ENCODE measurements at places on chromosomes 1 and 21.

- DNase-seq: no peak
Observed at GRCh38 chr1:236636017-236636416, 31.7 kb upstream of the HEATR1 start.

GRCh38 chr1:7398982-7399381 lies 372.1 kb upstream of the VAMP3 start:
- DNase-seq: no peak

DNA sequence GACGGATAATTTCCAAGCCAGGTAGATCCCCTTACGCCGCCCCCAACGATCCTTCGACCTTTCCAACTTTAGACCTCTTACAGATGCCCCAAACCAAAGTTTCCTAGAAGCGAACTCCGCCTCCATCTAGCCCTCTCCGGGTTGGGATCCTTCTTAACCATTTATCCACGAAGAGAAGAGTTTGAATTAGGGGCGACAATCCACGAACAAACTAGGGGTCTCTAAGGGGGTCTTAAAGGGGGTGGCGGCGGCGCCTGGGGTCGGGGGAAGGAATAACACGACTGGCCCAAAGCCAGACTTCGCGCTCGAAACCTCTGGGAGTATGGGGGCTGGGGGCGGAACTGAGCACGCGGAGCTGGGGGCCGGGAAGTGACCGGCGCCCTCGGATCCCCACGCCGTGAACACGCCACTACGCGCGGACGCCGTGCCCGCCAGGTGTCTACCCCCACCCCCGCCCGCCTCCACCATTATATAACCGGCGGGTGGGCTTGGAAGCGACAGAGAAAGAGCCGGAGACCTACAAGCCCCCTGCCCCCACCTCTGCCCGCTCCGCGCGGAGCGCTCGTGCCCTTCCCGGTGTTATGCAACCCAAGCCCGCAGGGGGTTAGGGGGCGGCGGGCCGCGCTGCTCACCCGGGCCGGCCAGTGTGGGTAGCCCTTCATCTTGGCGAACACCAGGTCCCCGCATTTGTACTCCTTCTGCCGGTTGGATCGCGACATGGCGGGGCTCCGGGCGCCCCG lies 594 bp downstream of the HDGF start:
- peak; percentile 77 for DNase-seq

DNA sequence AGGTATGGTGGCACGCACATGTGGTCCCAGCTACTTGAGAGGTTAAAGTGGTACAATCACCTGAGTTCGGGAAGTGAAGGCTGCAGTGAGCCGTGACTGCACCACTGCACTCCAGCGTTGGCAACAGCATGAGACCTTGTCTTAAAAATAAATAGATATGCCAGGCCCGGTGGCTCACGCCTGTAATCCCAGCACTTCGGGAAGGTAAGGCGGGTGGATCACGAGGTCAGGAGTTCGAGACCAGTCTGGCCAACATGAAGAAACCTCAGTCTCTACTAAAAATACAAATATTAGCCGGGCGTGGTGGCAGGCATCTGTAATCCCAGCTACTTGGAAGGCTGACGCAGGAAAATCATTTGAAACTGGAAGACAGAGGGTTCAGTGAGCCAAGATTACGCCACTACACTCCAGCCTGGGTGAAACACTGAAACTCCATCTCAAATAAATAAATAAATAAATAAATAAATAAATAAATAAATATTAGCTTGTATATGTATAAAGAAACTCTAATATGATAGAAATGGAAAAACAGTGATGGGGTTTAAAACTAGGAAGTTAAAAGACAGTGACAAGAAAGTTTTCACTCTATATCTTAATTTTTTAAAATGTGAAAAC lies 18.8 kb downstream of the GATAD2B start:
- DNase-seq: no peak

DNA sequence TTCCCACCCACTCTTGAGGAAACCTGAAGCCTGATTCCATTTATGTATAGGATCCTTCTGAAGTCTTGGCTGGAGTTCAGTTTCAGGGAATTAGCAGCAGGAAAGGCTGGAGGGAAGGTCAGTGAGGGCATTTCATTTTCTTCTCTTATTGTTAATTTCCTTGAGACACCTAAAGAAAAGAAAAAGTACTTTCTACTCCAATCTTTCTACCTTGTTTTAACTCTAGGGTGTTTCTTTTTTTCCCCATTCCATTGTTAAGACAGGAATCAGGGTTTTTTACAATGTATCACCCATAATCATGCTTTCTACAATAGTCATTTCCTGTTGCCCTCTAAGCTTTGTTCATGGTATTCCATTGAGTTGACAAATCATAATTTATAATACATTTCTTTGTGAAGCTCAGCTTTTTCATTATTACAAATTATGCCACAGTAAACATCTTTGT lies 27.4 kb downstream of the SNRPE start:
- no peak for DNase-seq

DNA sequence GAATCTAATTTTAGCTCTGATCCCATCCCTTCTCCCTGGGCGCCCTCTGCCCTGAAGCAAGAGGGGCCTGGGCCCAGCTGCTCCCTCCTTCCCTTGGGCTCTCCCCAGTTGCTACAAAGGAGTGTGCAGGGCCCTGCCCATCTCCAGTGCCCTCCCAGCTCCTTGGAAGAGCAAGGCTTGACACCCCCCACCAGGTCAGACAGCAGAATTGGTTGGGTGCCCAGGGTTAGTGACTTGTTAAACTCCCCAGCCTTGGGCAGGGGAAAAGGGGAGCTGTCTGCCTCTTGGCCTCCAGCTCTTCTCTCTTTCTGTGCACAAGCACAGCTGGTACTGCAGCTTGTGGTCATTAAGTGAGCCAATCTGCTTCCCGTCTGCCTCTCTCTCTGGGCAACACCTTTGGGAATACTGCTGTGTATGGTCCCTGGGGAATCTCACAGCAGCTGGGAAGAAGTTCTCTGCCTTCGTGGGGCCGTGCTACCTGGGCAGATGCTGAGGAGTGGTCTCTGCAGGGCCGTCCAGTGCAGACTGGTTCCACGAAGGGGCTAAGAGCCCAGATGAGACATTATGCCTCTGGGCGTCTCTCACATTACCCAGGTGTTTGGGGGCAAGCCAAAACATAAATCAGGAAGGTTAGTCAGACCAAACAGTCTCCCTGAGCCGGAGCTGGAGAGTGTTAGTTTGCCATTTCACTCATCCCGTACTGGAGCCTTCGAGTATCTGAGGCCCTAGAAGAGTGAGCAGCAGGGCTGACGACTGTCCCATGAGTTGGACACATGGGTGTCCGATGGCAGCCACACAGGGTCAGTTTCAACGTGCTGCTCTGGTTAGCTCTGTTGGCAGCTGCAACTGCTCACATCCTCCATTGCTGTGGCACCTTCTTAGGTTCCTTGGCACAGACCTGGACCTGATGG lies 37.3 kb downstream of the TMEM53 start:
- no peak for DNase-seq

- DNase-seq: no peak
Observed at GRCh38 chr1:30656171-30656940, 67.0 kb downstream of the MATN1 start.

DNA sequence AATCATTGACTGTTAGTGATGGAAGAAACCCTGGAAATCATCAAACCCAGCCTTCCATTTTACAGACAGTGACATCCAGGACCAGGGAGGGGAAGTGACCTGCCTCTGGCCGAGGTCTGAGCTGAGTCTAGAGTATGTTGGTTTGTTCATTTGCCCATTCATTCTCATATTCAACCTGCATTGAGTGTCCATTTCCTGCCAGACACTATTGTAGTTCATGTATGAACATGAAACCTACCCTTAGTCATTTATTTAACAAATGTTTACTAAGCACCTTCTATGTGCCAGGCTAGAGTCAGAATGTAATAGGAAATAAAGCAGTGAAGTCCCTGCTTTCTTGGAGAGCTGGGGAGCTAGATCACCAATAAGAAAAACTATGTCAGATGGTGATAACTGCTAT lies 51.3 kb downstream of the KCND3 start:
- no peak for DNase-seq

DNA sequence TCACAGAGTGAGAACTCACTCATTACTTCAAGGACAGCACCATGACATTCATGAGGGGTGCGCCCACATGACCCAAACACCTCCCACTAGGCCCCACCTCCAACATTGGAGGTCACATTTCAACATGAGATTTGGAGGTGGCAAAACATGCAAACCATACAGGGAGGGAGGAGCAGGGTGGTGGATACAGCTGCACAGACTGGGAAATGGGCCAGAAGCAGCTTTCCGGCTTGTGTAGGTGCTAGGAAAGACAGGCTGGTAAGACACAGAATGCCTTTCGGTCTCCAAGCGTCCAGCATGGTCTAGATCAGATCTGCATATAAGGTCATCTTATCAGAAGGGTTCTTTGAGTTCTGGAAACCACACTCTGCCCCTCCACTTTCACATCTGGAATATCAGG lies 35.1 kb upstream of the TINAGL1 start:
- DNase-seq: no peak

DNA sequence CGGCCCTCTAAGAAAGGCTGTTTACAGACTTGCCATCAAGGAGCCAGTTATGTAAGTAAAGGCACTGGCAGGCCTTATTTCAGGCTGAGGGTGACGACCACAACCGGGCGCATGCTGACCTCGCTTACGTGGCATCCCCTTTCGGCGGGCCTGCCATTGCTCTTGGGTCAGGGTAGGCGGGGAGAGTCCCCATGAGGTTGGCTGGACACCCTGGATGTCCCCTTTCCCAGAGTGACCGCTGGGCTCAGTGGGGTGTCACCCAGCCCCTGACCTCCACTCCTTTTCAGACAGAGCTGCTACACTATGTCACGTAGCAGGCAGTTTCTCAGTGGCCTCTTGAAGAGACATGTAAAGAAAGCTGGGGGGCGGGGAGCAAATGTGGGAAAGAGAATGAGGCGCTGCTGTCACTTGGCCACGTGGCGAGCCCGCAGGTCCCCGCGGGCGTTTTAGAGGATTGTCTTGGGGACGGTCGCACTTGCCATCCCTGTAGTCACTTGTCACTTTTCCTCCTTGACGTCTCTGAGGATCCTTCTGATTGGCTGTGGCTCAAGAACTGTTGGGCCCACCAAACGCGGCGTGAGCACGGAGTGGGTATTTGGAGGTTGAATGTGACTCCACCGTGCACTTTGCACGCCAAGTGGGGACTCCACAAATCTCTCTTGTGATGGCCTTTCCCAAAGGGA lies 42.2 kb downstream of the SLC37A1 start:
- DNase-seq: no peak

DNA sequence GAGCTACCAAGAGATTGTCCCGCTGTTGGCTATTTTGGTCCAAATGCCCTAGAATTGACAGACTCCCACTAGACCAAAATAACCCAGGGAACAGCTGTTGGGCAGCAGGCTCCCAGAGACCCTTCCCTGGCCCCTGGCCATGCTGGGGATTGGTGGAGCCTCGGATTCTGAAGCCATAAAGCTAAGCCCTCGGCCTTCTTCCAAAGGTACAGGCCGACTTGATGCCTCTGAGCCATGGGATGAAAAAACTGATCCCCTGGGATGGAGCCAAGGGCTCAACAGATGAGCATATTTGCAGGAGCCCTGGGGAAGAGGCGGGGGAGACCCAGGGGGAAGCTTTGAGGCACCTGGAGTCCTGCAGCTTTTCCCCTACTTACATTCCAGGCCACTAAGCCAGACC lies 1.0 kb upstream of the LRRC38 start:
- no peak for DNase-seq

GRCh38 chr1:3714284-3714741 lies 37.9 kb upstream of the CCDC27 start:
- DNase-seq: peak; percentile 83

GRCh38 chr21:46639489-46640386 lies 4.3 kb downstream of the PRMT2 start:
- DNase-seq: no peak

DNA sequence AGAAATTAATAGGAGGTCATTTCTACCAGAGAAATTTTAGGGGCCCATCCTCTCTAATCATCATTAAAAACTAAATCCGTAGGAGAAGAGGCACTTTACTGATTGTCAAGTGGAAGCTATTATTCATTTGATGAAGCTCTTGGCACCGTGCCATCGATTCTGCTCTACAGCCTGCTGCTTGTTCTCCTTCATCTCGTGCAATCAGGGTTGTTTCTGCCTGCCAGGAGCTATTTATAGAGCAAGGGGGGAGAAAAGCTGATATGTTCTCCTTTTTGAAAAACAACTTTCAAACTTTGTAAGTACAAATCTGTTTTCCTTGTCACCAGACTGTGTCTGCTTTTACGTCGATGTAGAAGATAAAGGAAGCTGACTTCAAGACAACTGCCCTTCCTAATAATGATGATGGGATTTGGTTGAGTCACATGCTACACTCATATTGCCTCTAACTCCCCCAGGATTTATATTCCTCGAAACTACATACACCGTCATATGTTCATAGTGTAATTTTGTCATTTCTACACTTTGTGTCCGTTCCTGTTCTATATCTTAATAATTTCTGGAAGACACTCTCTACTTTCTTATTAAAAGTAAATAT lies 169.6 kb upstream of the LHX8 start:
- DNase-seq: no peak

DNA sequence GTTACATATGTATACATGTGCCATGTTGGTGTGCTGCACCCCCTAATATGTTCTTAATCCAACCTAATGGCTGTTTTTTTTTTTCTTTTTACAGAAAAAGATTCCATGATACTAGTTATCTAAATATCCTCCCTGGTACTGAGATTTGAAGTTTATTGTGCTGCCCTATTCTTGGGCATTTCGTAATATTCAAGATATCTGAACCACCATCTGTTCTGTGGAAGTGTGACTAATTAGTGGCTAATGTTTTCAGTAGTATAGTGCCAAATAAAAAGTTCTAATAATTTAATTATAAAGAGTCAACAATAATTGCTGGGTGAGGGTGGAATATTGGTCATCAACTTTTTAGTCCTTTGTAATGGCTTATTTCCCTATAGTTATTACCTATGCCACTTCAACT lies 217.5 kb downstream of the GABPA start:
- DNase-seq: no peak

DNA sequence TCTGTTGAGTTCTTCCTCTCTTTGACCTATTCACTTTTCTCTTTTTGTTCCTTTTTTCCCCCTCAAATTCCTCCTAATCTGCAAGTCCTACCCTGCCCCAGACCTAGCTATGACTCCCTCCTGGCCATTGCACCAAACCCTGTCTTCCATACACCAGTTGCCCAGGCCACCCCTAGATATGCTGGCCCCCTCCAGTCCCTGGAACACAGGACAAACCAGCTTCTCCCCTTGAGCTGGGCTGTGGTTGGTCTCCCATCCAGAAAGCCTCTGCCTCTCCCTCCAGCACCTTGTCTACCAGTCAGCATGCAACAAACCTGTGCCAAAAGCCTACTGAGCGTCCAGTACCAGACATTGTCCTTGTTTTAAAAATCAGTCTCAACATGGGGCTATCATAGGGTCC lies 59.4 kb downstream of the ELK4 start:
- DNase-seq: no peak

- no peak for DNase-seq
Observed at GRCh38 chr1:58815686-58816071, 31.8 kb upstream of the JUN start.

Measured in nucleus accumbens (tissue), 56 donors.